ENCODE measurements at places on chromosomes 12 and 14. TPM values are rescaled to one million over a fixed set of nuclear protein-coding genes. Genes with fewer than 3 reads are reported as not detected.
A peak's percentile ranks its signal among the peaks of the same experiment; 100 is the strongest.

Gene HOXC12
- polyA plus RNA-seq = not detected

Gene TGM1
- polyA plus RNA-seq = 2.3 TPM

Gene TPPP2
- polyA plus RNA-seq = 2.7 TPM

Gene APOF
- polyA plus RNA-seq = 0.08 TPM

Gene ASB2
- polyA plus RNA-seq = 0.40 TPM

Gene INHBE
- polyA plus RNA-seq = 0.95 TPM

DNA sequence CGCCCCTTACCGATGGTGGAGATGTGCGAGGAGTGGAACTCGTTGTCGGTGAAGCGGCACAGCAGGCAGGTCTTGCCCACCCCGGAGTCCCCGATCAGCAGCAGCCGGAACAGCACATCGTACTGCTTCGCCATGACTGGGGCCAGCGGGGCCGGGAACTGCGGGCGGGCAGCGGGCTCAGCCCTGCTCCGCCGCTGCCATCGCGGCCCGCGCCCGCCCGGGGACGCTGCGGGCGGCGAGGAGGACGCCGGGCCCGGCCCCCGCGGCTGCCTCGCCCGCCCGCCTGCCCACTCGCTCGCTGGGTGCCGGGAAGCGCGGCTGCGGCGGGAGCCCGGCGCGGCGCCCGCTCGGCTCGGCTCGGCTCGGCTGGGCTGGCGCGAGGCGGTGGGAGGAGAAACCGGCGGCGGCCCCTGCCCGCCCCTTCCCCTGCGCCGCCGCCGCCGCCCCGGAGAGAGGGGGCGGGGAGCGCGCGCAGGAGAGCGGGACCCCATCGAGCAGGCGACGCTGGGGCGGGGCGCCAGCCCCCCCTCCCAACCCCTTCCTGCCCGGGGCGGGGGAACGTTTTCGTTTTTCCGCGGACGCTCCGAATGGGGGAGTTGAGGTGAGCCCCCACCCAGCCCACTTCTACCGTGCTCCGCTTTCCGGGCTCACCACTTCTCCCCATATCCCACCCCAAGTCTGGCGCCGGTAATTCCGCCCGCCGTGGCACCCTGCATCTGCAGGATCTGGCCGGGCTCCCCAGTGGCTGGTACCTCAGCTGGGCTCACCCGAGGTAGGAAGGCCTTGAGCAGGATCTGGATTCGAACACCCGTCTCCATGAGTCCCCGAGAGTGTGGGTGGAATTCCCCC is at the start of gene RAB15:
Gene RAB15 (minus strand): TSS at position 394 of the 849 bp plus-strand sequence. CDS start 260 bp downstream, at position 134.
- no peak for DNase-seq

DNA sequence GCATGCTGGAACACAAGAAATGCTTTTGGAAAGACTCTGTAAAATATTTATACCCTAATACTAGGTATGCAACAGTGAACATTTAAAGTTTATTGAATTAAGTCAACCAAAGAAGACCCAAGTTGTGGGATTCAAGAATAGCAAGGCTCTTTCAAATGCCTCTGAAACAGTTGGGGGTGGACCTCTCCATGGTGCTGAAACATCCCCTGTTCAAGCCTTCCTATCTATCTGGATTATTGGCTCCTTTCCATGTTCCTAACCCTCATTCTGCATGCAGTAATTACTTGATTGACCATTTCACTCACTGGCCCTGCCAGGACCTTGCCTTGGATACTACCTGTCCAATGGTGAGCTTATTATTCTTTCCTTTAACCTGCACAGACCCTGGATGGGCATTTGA is 349.7 kb downstream of the NRXN3 start:
- DNase-seq = peak; percentile 67

- DNase-seq = peak; percentile 36
These were observed 41.1 kb downstream of the PRB3 start for GRCh38 chr12:11228296-11228879.

DNA sequence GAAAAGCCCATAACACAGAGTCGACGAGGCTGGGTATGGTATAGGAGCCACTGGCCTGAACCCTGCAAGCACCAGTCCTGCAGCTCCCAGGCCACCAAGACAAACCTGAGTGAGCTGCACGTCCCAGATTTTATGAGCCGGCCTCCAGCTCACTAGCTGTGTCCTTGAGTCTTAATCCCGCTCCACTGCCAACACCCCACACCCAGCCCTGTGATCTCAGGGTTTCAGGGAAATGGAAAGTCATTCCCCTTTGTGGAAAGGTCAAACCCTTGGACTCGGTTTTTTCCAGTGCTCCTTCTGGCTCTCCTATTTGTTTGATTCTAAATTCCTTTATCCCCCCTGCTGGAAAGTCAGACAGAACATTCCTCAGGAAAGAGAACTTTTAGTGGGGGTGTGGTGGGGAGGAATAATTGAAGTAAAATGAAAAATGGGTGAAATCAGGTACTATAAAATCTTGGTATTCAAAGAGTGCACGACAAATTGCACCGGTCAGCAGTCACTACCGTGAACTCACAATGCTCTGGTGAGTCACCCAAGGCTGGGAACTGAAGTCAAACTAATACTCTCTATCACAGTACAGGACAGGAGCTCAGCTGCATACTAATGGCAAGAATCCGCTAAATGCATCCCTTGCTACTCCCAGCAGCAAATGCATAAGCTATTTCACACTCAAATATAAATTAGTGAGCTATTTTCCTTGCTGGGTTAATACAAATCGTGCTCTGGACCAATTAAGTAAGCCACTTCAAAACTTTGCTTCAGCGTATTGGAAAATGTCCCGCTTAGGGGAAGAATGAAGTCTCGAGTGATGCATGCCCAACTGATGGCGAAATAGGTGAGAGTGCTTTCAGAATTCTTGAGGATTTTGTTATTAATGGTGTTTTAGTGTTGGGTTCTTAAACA is 9.0 kb downstream of the PITPNM2 start:
- no peak for DNase-seq

GRCh38 chr14:99860219-99860618 is 67.0 kb downstream of the EML1 start:
- DNase-seq = no peak

- no peak for DNase-seq
These were observed 7.3 kb upstream of the TNFAIP2 start for GRCh38 chr14:103115845-103116572.

DNA sequence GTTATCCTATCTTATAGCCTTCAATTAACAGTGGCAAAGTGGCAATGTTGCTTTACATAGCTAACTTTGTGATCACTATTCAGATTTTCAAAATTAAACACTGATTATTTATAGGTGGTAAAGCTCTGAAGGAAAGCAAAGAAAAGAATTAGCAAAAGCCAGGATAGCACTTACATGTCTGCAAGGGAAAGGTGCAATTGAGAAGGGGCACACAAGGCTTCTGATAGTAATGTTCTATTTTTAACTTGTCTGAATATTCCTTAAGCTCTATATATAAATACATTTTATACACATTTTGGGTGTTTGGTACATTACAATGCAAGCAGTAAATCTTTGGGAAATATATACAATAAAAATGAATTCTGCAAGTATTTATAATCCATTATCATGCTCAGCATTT is 10.9 kb downstream of the NAP1L1 start:
- DNase-seq = no peak

DNA sequence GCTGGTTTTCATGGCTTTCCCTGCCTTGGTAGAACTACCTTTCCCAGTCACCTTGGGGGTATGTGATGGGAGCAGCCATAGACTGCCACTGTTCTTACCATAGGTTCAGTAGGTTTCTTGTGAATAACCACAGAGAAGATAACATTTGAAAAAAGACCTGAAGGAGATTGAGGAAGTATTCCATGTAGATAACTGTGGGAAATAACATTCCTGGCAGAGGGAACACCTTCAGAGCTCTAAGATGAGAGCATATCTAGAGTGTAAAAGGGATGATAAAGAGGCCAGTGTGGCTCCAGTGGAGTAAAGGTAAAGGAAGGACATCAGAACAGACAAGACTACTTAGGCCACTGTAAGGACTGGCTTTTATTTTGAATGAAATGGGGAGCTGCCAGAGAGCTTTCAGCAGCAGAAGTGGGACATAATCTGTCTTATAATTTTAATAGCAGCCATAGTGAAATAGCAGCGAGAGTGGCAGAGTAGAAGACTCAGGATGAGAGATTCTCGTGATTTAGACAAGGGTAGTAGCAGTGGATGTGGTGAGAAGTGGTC is 82.6 kb upstream of the KCNH3 start:
- DNase-seq = no peak

- no peak for DNase-seq
These were observed 256.0 kb downstream of the PPFIA2 start for GRCh38 chr12:81502912-81503695.

DNA sequence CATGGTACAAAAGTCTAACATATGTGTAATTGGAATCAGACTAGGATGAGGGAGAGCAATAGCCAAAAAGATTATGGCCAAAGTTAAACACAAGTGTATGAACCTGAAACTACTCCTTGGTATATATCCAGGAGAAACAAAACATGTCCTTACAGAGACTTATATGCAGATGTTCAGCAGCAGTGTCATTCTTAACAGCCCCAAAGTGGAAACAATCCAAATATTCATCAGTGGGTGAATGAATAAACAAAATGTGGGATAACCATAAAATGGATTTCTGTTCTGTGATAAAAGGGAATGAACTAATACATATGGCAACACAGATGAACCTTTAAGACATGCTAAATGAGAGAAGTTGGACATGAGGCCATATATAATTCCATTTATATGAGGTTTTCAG is 30.2 kb downstream of the PWP1 start:
- no peak for DNase-seq

- no peak for DNase-seq
These were observed 43.9 kb upstream of the RNASE1 start for GRCh38 chr14:20846560-20846959.

- no peak for DNase-seq
These were observed 30.8 kb downstream of the LGMN start for GRCh38 chr14:92717571-92718042.

- no peak for DNase-seq
These were observed 13.5 kb downstream of the TBX3 start for GRCh38 chr12:114670291-114670980.

- no peak for DNase-seq
These were observed 7.1 kb upstream of the KRT5 start for GRCh38 chr12:52527121-52527800.

DNA sequence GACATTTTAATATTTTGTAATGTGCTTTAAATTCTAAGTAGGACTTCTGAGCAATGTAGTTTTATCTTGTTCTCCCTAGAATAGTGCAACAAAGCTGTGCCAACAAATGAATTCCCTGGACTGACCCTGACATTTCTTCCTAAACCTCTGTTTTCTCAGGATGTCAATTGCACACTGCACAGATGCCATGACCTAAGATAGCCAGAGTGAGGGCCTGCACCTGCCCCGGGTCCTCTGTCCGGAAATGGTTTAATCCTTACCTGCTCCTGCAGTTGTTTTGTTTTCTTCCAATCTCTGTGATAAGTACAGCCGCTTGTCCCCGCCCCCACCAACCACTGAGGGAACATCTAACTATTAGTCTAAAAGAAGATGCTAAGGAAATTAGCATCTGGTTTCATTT is 831.5 kb downstream of the GALC start:
- DNase-seq = no peak

DNA sequence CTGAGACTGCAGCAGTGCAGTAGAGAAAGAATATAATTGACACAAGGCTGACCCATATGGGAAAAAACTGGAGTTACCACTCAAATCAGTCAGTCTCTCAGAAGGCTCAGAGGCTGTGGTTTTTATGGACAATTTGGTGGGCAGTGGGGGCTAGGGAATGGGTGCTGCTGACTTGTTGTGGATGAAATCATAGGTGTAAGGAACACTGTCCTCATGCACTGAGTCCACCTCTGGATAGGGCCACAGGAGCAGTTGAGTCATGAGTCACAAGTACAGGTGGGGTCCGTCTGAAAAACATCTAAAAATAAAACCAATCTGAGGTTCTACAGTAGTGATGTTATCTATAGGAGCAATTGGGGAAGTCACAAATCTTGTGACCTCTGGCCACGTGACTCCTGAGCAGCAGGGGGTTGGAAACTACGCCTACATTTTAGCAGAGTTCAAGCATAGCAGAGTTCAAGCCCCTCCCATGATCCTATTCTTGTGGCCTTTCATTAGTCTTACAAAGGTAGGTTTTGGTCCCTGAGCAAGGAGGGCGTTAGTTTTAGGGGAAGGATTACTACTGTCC is 18.1 kb upstream of the SGPP1 start:
- DNase-seq = no peak

DNA sequence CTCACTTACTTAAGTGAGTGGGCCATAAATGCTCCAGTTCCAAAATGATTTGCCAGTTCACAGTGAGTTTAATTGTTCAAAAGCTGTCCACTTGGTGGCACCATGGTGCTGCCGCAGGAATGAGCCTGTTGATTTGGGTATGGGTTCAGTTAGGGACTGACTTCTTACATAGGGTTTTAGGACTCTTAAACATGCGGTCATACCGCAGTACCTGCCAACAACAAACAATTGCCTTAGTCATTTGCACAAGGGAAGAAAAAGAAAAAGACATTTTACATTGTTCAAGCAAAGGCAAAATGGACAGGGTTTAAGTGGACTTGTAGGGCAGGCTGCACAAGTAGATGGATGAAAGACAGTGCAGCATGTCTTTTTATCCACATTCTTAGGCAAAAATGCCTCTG is 80.0 kb upstream of the DBX2 start:
- peak; percentile 68 for DNase-seq

DNA sequence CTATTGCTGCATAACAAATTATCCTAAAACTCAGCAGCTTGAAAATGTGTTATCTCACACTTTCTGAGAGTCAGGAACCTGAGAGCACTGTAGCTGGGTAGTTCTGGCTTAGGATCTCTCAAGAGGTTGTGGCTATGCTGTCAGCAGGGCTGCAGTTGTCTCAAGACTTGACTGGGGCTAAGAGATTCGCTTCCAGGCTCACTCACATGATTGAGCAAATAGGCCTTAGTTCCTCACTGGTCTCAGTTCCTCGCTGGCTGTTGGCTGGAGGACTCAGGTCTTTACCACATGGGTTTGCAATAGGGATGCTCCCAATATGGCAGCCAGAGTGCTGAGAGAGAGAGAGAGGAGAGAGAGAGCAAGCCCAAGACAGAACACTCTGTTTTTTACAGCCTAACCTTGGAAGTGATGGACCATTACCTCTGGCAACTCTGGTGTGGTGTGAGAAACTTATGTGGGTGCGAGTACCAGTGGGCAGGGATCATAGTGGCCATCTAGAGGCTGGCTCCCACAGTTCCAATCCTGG is 15.9 kb upstream of the DHRS2 start:
- no peak for DNase-seq

- DNase-seq = no peak
These were observed 79.8 kb downstream of the PDE6H start for GRCh38 chr12:15052691-15053090.

DNA sequence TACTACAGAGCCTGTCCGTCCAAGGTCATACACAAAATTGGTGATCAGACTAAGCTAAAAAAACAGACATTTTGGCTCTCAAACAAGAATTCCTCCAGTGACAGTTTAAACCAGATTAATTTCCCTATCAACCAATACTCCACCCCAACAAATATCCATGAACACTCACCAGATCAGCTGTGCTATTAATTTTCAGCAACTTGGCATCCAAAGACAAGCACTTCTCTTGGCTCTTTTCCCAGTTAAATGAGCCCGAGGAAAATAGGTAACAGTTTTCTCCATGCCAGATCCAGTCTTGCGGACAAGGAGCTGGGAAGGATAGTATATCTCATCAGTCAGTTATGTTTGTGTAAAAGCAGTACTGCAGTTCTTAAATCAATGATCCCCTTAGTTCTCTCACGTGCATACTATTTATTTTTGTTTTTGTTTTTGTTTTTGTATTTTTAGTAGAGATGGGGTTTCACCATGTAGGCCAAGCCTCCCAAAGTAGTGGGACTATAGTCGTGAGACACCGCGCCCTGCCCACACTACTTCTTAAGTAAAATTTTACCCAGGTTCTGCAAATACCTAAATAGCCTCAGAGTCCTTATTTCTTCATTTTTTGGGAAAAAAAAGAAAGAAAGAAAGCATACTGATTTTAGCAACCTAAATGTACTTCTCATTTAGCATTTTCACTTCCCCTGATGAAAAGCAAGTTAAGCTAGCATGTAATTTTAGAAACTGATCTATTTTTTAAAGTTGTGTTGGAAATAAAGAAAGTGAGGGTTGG is 11.1 kb downstream of the OLR1 start:
- DNase-seq = no peak

Data from left kidney (tissue), 8 donors.